Anterior cingulate cortex (tissue), 58 donors: ENCODE measurements at places on chromosomes 7 and 10.

DNA sequence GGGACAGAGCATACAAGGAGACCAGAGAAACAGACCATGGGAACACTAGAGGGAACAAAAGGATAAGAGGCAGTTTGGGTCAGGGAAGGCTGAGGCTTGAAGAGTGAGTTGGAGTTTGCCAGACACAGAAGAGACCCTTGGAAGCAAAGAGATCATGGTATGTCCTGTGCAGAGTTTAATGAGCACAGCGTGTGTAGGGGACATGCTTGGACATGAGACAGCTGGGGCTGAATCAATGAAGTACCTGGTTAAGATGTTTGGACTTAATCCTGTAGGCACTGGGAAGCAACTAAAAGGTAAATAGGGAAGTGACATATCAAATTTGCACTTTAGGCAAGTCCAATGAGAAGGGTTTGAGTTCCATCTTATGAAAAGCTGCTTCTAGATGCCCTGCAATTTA is 79.6 kb downstream of the KIAA1217 start:
- DNase-seq: no peak

DNA sequence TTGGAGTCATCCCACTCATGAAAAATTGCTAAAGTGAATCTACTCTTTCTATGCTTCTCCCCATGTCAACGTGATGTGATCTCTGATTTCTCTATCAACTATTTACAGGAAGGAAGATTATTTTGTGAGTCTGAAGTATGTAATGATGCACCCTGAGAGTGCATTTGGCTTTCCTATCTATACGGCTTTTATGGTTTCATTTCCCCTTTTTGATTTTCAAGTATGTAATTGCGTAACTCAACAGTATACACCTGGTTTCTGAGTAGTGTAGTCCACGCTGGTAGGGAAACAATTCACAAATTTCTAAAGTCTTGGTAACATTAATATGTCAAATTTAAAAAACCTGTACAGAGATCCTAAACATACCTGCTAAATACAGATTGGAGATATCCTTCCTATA is 194.7 kb upstream of the SEMA3A start:
- DNase-seq: no peak

- DNase-seq: no peak
These were observed 89.6 kb downstream of the CABCOCO1 start for GRCh38 chr10:61752111-61753011.

DNA sequence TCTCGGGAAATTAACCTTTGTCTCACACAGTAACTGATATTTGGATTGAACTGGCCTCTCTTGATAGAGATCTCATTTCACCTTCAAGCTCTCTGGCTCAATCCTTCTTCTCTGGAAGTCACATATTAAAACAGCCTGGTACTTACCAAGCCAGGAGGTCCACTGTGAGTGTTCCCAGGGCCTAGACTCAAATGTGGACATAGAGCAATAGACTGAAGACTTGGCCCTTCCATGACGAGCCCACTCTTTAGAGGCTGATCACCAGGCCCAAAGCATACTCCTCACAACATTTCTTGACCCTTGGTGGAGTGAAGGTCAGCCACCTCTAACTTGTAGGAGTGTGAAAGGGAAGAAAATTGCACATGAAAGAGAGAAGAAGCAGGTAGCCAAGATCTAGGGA is 38.5 kb downstream of the COL1A2 start:
- no peak for DNase-seq

DNA sequence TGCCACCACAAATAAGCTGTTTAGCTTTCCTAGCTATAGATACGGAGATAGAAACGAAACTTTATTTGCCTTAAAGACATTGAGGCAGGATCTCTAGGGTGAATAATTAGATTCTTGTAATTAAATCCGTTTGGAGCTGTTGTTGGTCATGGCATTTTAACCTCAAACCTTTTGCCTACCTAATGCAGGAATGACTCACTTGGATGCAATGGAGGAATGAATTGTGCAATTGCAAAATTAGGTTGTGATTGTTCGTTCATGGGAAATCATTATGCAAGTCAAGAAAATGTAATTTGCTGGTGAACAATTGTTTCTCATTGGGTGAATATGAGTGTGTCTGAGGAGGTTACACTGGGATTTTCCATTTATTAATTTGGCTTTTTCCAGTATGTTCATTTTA is 703.5 kb downstream of the GATA3 start:
- no peak for DNase-seq

GRCh38 chr10:76998451-76998850 is 639.2 kb downstream of the KCNMA1 start:
- DNase-seq: no peak

- DNase-seq: no peak
These were observed 7.2 kb upstream of the SRI start for GRCh38 chr7:88226886-88227516.

- DNase-seq: no peak
These were observed 283.4 kb downstream of the TFEC start for GRCh38 chr7:115747174-115747573.

GRCh38 chr10:12181065-12181775 is 14.5 kb downstream of the NUDT5 start:
- no peak for DNase-seq

DNA sequence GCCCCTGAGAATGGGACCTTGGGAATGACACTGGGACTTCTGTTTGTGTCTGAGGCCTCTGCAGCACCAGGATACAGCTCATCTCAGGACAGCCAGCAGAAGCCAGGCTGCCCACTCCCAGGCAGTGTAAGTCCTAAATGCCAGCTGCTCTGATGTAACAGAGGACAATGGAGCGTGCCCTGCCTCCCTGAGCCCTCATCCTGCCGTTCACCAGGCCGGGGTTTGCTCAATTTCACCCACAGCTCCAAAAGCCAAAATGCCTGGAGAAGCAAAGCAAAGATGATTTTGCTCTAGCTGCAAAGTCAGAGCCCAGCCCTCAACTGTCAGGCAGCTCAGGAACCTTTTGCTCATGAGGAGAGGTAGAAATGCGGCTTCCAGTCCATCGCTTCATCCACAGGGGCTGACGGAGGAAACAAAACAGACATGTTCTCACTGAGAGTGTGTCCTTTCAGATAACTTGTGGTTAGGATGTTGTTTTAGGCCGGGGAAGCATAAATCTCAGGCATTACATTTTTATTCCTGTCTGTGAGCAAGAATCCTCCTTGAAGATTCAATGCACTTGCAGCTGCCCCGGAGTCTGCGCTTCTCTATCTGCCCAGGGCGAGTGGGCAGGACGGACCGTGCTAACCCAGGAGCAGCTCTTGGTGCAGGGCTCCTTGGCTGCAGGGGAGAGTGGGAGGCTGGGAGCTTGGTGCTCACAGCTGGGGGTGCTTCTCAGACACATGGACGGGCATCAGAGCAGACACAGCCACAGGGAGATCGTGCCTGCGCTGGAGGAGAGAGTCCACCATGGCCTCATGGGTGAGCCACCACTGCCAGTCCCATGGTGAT is 83.2 kb upstream of the CHST15 start:
- no peak for DNase-seq

DNA sequence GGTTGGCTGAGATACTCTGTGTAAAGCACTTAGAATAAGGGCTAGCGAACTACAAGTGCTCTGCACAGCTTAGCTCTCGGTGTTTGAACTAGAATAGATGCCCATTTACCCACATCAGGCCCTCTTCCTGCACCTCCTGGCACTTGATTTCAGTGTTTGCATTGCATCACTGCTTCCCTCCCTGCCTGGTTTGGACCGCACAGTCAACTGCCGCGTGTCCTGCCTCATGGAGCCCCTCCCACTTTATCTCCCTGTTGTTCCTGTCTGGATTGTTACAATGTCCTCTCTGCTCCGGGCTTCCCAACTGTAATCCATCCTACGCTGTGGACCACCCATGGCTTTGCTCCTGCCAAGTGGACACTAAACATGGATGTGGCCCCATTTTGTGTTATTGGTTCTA is 2.3 kb downstream of the FAM107B start:
- DNase-seq: no peak

- DNase-seq: no peak
These were observed 59.5 kb upstream of the C1QL3 start for GRCh38 chr10:16581202-16581601.

DNA sequence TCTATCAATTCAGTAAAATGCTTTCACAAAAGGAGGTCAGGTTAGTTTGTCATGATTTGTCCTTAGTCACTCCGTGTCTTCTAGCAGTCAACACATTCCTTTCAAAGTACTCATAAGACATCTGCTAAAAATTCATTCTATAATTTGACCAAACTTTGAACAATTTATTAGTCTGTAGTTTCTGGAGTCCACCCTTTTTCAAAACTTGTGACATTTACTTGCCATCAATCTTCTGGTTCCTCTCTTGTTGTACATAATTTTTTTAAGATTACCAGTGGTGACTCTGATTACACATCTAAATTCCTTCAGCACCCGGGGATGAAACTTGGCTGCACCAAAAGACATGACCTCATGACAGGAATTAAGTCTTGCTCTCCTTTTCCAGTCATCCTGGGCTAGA is 130.1 kb downstream of the NEBL start:
- DNase-seq: no peak
